ENCODE measurements at places on chromosomes 12 and 14.

DNA sequence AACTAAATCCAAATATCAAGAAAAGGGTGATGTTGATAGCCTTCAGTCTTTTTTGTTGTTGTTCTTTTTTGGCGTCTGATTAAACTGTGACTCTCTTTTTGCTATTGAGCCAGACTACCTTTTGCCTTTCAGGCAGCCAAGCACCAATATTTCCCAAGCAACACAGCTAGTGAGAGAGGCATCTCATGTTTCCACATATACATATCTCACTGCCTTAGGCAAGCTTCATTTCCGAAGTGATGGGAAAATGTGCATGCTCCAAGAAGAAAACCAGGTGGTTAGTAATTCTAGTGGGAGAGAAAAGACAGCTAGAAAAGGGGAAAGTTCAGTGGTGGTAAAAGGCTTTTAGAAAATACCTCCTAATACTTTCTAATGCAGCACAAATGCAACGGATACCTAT is 277.7 kb downstream of the TMTC2 start:
- DNase-seq = no peak

DNA sequence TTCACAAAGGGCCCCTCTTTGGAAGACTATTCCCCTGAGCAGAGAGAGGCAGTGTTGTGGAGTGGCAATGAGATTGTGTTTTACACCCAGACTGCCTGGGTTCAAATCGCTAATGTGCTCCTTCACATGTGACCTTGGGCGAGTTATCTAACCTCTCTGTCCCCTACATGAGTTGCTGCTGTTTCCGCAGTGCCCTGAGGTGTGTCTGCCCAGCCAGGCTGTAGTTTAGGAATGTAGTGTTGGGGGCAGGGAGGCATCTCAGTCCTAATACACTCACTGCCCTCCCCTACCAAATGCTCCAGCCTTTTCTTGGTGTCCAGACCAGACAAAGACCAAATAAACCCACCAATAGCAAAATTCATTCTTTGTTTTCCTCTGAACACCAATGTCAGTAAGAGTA is 78.6 kb downstream of the SLC24A4 start:
- DNase-seq = no peak

DNA sequence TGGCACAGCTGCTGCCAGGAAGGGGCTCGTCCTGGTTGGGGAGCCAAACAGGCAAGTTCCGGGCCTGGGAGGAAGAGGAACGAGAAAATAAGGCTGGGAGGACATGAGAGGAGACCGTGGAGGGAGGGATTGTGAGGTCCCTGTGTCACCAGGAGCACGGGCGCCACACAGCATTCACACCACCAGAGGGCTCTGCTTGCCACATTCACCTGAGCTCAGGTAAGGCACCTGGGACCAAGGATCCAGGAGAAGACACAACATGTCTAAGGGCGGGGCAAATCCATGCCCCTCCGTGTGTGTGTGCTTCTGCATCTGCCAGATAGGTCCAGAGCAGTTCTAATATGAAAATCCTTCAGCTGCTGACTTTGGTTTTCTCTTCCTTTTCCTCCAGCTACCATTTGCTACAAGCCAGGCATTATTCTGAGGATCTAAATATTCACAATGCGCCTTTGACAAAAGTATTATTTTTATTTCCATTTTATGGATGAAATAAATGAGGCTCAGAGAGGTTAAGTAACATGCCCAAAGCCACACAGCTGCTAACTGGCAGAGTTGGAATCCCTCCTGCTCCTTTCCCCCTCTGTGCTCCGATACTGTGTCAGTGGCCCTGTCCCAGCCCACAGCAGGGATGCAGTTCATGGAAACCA is 14.6 kb downstream of the RAPGEF3 start:
- DNase-seq = no peak

- DNase-seq = peak; percentile 87
These were observed 1.9 kb downstream of the ATXN2 start for GRCh38 chr12:111596985-111597830.

DNA sequence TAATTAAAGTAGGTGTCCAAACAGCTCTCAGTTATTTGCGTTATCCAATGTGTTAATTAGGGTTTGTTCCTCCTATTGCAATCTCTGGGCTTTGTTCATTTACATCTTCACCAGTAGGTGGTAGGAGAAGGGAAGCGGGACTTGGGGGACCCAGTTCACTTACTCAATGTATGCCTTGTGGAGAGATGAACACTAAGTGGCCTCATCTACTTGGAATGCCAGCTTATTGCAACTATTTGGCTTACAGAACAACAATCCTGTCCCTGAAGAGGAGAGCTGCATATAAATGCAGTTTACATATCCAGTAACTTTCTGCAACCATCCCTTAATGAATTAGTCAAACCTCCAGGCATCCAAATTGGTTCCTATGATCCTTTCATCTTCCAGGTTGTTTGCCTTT is 417.1 kb upstream of the CCDC196 start:
- DNase-seq = no peak

DNA sequence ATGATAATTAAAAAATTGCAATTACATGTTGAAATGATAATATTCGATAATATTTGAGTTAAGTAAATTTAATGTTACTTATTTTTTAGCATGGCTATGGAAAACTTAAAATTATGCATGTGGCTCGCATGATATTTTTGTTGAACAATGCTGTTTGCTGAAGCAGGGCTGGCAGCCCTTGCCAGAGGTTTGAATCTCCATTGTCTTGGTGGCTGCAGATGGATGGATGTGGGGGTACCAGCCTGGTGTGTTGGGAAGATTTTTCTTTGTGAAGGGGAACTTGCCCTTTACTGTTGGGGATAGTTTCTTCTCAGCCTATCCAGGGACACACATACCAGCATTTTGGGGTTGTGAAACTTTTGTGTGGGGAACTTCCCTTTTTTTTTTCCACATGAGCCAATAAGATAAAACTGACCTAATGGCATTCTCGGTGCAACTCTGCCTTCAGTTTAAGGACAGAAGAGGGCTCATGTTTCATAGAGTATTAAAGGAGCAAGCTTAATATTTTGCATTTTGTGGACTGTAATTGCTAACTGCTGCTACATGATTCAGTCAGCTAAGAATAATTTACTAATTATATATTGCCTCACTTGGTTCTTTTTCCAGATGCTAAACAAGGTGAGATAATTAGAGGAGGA is 8.8 kb downstream of the RASSF3 start:
- no peak for DNase-seq

DNA sequence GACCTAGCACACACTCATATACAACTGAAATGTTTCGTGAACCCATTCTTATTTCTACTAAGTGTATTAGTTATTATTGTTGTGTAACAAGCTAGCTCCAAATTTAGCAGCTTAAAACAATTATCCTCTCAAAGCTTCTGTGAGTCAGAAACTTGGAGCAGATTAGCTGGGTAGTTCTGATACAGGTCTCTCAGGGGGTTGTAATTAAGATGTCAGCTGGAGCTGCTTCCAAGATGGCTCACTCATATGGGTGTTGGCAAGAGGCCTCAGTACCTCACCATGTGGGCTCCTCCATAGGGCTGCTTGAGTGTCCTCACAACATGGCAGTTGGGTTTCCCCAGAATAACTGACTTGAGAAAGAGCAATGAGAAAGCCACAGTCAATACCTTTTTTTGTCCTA is 9.8 kb downstream of the GPR135 start:
- no peak for DNase-seq

- no peak for DNase-seq
These were observed 138.0 kb downstream of the AACS start for GRCh38 chr12:125203145-125203765.

- DNase-seq = no peak
These were observed 6.5 kb upstream of the WASHC4 start for GRCh38 chr12:105100998-105101397.

- no peak for DNase-seq
These were observed 3.8 kb upstream of the HOXC8 start for GRCh38 chr12:54004841-54005530.

DNA sequence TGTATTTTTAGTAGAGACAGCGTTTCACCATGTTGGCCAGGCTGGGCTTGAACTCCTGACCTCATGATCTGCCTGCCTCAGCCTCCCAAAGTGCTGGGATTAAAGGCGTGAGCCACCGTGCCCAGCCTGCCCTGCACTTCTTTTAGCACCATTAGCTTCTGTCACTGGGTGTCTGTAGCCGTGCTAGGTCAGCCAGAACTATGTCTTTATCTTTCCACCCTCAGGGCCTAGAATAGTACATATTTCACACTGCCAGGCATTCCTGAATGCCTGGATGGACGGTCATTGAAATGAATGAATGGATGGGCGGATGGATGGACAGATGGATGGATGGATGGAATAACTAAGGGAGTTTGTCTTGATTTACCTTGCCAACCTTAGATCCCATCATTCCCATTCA is 33.7 kb downstream of the FBXL14 start:
- no peak for DNase-seq
